NCI-H187 treated with DMSO at 0.1 percent for 48 hours (cell line): ENCODE measurements at places on chromosomes 1 and 21.

DNA sequence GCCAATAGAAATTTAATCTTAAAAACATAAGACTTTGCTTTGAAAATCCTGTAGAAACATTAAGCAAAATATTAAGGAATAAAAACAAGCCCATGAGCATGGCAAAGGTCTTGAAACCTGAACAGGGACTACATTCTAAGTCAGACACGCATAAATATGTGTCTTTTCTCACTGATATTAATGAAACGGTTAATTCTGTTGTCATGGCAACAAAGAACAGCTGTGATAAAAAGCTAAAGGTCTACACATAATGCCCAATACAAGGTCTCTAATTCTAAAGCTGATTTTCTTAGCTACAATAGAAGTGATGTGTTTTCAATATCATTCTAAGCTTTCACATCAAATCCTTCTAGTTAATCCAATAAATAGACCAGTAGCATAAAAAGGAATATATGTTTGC lies 331.7 kb downstream of the PTBP2 start:
- no peak for DNase-seq

- DNase-seq = no peak
These were observed at the start of gene LRRC39 for GRCh38 chr1:100178091-100178490. TSS of gene LRRC39 (minus strand) at chr1:100178256. CDS start at chr1:100168516, 9,740 bp downstream.

DNA sequence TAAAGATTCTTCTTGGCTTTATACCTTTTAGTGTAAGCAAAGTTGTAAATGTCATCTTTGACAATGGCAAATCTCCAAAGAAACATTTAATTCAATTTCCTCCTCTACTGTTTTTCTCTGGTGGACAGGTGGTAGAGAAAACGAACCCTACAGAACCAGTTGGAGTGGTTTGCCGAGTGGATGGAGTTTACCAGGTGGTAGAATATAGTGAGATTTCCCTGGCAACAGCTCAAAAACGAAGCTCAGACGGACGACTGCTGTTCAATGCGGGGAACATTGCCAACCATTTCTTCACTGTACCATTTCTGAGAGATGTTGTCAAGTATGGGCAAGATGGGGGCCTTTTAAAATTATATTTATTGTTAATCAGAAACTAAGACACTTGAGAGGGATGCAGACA lies 25.8 kb downstream of the UAP1 start:
- no peak for DNase-seq

- no peak for DNase-seq
These were observed 8.2 kb downstream of the UMODL1 start for GRCh38 chr21:42079008-42079938.

- no peak for DNase-seq
These were observed 19.1 kb downstream of the DDAH1 start for GRCh38 chr1:85445906-85446305.
